ENCODE measurements at places on chromosomes 4 and X.

DNA sequence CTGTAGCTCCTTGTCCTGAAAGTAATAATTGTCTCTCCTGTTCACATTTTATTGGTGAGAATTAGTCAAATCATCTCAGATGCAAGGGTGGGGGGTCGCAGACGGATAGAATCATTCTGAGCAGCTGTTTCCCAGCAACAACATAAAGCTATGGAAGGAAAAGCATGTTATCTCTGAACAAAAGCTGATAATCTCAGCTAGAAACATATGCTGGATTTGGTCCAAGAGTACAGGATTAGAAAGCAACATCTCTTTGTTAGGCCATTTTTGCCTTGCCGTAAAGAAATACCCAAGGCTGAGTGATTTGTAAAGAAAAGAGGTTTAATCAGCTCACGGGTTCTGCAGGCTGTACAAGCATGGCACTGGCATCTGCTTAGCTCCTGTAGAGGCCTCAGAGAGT is 472.8 kb upstream of the BOD1L1 start:
- DNase-seq = no peak

GRCh38 chr4:139865537-139865936 is 199.9 kb downstream of the MGST2 start:
- no peak for DNase-seq

DNA sequence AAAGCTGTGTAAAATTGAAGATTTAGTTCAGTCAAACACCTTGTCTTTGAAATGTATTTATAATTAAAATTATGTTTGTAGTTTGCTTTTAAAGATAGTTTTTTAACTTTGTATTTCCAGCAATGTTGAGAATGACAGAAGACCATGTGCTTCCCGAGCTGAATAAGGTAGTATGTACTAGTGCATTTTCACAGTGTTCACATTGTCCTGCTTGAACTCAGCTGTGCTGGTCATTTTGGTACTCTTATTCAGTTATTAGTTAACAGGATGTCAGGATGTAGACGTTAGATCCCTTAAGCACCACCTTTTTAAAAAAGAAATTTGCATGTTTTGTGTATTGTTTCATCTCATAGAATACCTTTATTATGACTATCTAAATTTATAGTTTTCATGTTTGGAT is 28.4 kb downstream of the ANAPC4 start:
- DNase-seq = no peak

- peak; percentile 18 for DNase-seq
Observed at GRCh38 chr4:160836431-160836830, 1327.4 kb downstream of the FSTL5 start.

GRCh38 chr4:152581536-152582160 is 45.8 kb upstream of the FBXW7 start:
- DNase-seq = no peak
